ENCODE measurements at places on chromosomes 5 and 9.

DNA sequence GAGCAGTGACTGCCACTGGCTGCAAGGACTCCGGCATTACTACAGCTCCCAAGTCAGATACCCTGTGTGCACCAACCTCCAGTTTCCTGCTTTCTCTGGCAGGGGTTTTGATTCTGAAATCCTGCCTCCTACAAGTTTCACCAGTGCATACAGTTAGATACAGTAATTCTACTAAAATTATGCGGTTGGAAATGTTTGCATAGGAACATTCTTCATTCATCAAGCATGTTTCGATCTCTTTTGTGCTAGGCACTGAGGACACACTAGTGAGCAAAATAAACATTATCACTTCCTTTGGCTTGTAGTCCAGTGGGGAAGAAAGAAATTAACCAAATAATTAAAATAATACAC lies 152.2 kb downstream of the TMEM167A start:
- no peak for DNase-seq
- H3K36me3 ChIP-seq = no peaks in the 10 kb centered on the region
- no peak overlapping the region for H3K4me3 ChIP-seq

GRCh38 chr5:52987711-52988331 lies 1.3 kb upstream of the ITGA2 start:
- DNase-seq = peak; percentile 48
- H3K4me1 ChIP-seq = peaks cover 54% of the 10 kb centered on the region
- no peak overlapping the region for H3K27ac ChIP-seq
- peak overlapping the region; percentile 91 for H3K4me3 ChIP-seq

- no peaks in the 10 kb centered on the region for H3K27me3 ChIP-seq
- DNase-seq = peak; percentile 86
- H3K27ac ChIP-seq = peak overlapping the region; percentile 41
- H3K4me3 ChIP-seq = peak overlapping the region; percentile 33
- no peaks in the 10 kb centered on the region for H3K36me3 ChIP-seq
- H3K4me1 ChIP-seq = peaks cover 87% of the 10 kb centered on the region
Measured at GRCh38 chr5:133032852-133033742, 6.7 kb upstream of the ZCCHC10 start.

DNA sequence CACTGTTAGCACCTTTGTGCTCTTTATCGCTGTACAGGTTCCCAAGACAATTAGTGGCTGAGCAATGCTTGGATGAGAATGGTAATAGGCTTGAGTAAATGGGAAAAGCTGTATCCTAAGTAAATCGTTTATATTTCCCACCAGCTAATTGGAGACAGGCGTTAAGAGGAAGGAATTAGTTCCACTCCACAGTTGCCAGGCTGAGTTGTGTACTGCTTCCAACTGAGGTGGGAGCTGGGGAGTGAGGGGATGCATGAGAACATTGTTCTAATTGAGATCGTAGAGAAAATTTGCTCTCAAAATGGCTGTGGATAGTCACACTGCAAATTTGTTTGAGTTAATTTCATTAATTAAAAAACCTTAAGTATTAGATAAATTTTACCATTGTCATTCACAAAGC lies 285.0 kb upstream of the ADAMTSL1 start:
- H3K4me1 ChIP-seq = no peaks in the 10 kb centered on the region
- H3K36me3 ChIP-seq = no peaks in the 10 kb centered on the region
- H3K27me3 ChIP-seq = no peaks in the 10 kb centered on the region
- no peak overlapping the region for H3K27ac ChIP-seq

DNA sequence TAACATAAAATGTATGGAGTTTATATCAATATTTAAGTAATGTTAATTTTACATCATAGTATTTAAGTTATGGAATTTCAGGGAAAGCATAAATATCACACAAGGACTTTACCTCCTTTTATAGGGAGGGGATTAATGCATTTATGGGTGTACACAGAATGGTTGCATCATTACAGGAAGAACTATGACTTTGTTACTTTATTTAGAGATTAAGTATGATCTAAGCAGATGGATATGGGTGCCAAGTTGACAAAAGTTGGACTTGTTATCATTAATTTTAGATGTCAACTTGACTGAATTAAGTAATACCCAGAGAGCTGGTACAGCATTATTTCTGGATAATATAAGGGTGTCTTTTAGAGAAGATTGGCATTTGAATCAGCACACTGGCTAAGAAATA lies 160.5 kb upstream of the CDH10 start:
- no peaks in the 10 kb centered on the region for H3K27me3 ChIP-seq
- H3K27ac ChIP-seq = no peak overlapping the region
- H3K4me1 ChIP-seq = no peaks in the 10 kb centered on the region
- no peak for DNase-seq
- H3K36me3 ChIP-seq = no peaks in the 10 kb centered on the region
- no peak overlapping the region for H3K4me3 ChIP-seq

- H3K27ac ChIP-seq = no peak overlapping the region
- H3K36me3 ChIP-seq = no peaks in the 10 kb centered on the region
- H3K27me3 ChIP-seq = no peaks in the 10 kb centered on the region
- no peaks in the 10 kb centered on the region for H3K4me1 ChIP-seq
Measured at GRCh38 chr5:102713278-102713677, 41.8 kb upstream of the PAM start.

DNA sequence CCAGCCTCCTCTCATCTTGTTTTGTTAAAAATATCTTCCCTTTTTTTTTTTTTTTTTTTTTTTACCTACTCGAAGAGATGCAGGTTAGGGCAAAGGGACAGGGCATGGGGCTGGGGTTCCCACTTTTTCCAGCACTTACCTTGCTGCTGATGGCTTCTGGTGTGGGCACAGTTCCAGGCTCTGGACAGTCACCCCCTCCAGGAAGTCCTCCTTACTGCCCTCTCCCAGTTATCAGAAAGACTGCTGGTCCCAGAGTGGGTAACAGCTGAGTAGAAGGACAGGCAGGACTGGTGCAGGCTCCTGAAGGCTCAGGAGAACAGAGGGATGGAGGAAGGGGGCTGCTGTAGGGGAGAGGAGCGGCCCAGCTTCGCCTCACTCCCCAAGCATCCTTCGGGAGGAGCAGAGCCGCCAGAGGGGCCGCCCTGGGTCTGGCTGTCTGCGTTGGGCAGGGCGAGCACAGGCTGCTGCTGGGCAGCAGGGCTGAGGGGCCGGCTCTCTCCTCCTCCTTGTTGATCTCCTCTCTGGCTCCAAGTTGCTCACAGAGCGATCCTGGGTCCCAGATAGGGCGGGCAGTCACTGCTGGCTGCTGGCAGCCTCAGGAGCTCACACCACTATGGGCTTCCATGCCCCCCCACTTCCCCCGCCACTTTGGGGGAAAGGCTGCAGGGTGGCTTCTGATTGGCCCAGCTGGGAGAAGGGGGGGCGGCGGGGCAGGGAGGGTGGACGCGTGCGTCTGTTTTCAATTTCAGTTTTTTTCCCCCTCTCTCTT lies at the start of gene PDGFRB:
PDGFRB (minus strand) TSS at position 588 of the 769 bp plus-strand sequence. CDS start 18,798 bp downstream, outside the sequence.
- H3K4me1 ChIP-seq = peaks cover 77% of the 10 kb centered on the region
- no peak within 1 kb of the TSS for H3K4me3 ChIP-seq
- no peak for DNase-seq
- H3K27ac ChIP-seq = no peak within 1 kb of the TSS

- no peaks in the 10 kb centered on the region for H3K36me3 ChIP-seq
- no peak overlapping the region for H3K27ac ChIP-seq
- no peak overlapping the region for H3K4me3 ChIP-seq
- H3K27me3 ChIP-seq = no peaks in the 10 kb centered on the region
- DNase-seq = no peak
Measured at GRCh38 chr9:19629488-19629887, 159.3 kb downstream of the SLC24A2 start.

DNA sequence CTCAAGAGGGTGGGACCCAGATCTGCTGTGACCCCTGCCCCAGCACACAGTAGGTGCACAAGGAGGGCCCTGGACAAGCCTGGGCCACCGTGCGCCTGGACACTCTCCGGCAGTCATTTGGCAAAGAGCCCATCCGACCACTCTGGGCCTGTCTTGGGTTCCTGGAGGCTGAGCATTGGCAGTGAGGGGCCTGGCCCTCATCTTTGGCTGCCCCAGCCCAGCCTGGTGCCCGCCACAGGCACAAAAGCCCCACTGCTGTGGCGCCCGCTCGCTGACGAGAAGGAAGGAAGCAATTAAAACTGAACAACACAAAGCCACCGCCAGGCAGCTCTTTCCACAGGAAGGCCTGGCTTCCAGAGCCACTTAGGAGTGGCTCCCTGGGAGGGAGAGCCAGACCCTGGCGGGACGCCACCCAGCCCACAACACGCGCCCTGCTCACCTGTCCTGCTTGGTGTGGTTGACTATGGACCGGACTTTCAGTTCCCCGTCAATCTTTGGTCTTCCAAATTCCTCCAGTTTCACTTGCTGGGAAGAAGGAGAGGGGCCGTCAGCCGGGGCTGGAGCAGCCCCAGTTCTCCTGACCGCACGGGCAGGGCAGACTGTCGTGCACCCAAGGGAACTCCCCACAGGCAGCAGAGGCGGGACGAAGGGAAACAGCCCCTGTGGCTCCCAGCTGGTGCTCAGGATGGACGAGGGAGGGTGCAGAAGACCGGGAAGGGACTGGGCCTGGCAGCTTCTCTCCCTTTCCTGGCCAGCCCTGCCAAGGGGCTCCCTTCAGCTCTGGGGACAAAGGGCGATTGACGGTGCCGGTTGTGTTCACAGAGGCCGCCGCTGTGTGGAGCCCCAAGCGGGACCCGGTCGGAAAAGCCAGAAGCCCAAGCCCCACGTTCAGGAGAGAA lies 50.9 kb upstream of the SARDH start:
- H3K27me3 ChIP-seq = no peaks in the 10 kb centered on the region
- DNase-seq = peak; percentile 80
- peak overlapping the region; percentile 73 for H3K27ac ChIP-seq
- peak overlapping the region; percentile 30 for H3K4me3 ChIP-seq
- peaks cover 35% of the 10 kb centered on the region for H3K4me1 ChIP-seq

DNA sequence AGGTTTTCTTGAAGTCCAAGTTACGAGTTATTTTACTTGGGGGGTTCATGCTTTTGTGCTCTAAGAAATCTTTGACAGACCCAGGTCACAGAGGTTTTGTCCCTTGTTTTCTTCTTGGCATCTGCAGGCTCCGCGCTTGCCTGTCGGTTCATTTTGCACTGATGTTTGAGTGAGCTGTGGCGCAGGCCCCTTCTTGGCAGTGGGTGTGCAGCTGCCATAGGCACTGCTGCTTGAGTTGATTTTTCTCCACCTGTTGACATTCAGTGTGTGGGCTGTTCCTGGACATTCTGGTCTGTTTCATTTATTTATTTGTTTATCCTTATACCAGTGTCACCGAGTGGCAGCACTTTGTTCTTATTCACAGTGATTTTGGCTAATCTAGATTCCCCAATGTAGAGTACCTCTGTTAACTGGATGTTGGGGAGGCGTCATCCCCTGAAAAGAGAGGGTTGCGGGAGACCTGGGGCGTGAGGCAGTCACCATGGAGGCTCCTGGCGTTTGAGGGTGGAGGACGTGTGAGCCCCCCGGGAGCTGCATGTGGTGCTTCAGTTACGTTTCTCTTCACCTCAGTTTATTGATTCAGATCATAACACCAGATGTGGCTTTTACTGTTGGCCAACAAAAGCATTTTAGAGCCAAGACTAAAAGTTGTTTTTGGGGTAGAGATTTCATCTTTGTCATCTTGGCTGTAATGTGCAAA lies 121.4 kb upstream of the CACNA1B start:
- H3K4me3 ChIP-seq = no peak overlapping the region
- DNase-seq = no peak
- H3K27me3 ChIP-seq = no peaks in the 10 kb centered on the region
- no peaks in the 10 kb centered on the region for H3K4me1 ChIP-seq

- H3K36me3 ChIP-seq = no peaks in the 10 kb centered on the region
- no peak overlapping the region for H3K27ac ChIP-seq
- H3K27me3 ChIP-seq = no peaks in the 10 kb centered on the region
- peak overlapping the region; percentile 23 for H3K4me3 ChIP-seq
Measured at GRCh38 chr5:68405784-68406743, 190.5 kb downstream of the PIK3R1 start.

DNA sequence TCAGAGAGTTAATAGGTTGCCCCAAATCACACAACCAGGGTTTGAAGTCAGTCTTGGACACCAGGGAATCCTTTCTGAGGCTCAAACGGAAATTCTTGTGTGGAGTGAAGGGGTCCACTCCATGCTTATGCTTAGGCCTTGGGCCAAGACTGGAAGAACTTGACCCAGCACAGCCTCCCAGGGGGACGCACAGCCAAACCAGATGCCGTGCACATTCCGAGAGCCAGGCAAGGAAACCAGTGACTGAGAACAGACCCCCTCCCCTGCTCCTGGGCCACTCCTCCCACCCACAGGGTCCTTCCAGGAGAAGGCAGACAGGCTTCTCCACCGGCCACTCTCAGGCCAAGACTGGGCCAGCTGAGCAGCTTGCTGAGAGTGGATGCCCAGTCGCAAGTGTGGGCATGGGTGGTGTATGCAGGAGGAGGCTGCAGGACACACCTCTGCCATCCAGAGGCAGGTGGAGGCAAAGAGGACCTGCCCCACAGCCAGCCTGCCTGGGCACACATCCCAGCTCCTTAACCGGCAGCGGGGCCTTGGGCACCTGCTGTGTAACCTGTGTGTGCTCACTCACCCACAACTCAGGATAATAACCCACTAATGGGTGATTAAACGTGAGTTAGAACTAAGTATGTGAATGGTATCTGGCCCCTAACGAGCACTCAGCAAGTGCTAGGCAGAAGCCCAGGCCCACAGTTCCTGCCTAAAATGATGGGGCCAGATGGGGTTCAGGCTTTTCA lies 38.0 kb downstream of the NIPAL4 start:
- no peak overlapping the region for H3K4me3 ChIP-seq
- H3K36me3 ChIP-seq = no peaks in the 10 kb centered on the region
- no peaks in the 10 kb centered on the region for H3K27me3 ChIP-seq
- no peak for DNase-seq
- peaks cover 9% of the 10 kb centered on the region for H3K4me1 ChIP-seq
- H3K27ac ChIP-seq = no peak overlapping the region

DNA sequence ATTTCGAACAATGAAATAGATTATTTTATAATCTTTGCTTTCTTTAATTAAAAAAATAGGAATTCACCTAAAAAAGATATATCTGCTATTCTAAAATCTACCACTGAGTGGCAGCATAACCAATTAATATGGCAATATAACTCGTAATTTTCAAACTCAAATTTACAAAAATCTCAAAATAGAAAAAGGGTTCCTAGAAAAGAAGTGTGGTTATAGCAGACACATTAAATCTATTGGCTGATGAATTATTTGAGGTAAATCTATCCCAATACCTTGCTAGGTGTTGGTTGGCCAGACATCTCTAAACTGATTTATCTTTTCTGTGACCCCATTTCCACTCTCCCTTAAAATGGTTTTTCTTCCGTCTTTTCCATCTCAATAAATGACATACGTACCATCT lies 30.2 kb upstream of the NRG2 start:
- DNase-seq = no peak
- H3K27me3 ChIP-seq = no peaks in the 10 kb centered on the region
- H3K27ac ChIP-seq = no peak overlapping the region
- no peaks in the 10 kb centered on the region for H3K4me1 ChIP-seq
- H3K36me3 ChIP-seq = no peaks in the 10 kb centered on the region

DNA sequence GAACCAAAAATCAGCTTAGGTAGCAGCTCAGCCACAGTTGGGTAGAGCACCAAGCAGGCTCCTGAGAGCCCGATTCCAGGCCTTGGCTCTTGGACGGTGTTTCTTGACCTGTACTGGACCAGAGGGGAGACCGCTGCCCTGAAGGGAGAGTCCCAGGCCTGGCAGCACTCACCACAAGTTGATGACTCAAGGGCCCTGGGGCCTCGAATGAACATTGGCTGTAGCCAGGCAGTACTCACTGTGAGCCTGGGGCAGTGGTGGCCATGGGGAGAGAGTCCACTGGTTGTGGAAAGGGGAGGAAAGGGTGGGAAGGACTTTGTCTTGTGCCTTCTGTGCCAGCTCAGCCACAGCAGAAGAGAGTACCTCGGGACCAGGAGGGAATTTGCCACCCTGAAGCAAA lies 166.1 kb downstream of the EDIL3 start:
- H3K27ac ChIP-seq = no peak overlapping the region
- no peaks in the 10 kb centered on the region for H3K36me3 ChIP-seq
- no peaks in the 10 kb centered on the region for H3K4me1 ChIP-seq
